Midbrain (tissue), 1 donor: ENCODE measurements at places on chromosomes 12 and 14.
A peak's percentile ranks its signal among the peaks of the same experiment; 100 is the strongest.

DNA sequence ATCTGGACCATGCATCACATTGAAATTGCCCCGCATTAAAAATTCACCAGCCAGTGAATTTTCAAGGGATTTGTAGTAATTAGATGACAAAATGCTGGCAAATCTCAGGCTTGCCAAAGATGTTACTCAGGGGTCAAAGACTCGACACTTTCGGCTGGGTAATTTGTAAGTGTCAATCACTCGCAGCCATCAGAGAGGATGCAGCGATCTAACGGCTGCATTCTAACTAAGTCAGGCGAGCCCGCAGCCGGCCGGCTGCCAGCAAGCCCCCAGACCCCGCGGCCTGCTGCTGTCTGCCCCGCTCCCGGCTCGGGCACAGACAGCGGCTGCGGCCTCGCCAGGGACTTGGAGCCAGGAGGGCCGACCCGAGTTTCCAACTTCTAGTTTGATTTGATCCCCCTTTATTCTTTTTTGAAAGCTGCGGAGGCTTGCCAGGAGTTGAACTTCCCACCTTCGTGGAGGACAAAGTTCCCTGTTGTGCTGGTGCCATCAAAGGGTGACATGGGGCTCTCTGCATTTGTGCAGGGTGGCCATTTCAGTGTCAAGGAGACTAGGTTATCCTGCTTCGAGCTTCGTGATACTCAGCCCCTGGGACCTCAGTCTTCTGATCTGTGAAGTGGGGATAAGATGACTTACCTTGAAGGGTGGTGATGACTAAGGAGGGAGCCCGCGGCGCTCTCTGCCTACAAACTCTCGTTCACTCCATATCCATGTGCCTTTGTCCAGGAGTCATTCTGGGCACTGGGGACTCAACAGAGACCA is 169.9 kb downstream of the RBM19 start:
- no peak for DNase-seq

- no peak for DNase-seq
These were observed 37.3 kb upstream of the TBPL2 start for GRCh38 chr14:55477680-55478079.

DNA sequence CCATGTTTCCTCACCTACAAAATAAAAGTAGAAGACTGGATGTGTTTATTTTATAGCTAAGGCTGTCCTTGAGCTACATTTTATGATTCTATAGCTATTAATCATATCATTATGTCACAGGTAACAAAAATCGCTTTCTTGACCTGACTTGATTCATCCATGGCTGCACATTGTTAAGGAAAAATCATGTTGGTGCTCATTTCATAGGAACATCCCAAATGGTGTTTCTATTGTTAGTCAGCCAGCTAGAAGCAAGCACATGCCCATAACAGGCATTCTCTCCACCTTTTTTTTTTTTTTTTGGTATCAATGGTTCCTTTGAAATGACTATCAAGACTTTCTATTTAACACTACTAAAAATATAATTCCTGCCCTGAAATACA is 45.3 kb upstream of the PTHLH start:
- no peak for DNase-seq

GRCh38 chr12:94730847-94731246 is 80.5 kb upstream of the TMCC3 start:
- no peak for DNase-seq

GRCh38 chr14:34051966-34052657 is 101.2 kb upstream of the EGLN3 start:
- DNase-seq, result no peak

GRCh38 chr12:47317175-47317915 is 237.6 kb upstream of the AMIGO2 start:
- DNase-seq, result no peak

DNA sequence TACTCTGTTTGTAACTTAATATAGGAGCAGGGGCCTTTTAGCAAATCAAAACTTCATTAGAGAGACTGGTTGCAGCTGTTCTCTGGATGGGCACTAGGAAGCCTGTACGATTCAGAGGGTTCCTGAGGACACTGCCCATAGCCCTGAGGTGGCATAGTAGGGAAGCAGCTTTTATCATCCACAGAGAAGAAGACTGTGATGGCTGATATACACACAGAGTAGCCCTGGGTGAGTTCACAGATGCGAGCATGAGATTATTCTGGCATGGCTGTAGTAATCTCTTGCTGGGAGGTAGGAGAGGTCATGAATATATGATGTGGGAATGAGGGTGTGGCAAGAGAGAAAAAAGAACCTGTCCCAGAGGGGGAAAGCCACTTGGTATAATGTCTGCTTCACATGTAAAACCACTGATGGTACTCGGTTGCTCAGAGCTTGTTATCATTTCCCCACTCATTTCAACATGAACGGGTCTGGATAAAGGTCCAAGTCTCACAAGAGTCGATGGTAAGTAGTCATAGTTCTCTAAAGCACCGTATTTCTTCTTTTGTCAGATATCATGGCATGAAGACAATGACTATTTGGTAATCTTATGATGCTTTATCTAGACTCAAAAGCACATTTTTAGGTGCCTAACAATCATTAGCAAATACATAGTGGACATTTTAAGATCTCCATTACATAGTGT is 52.0 kb downstream of the PEBP1 start:
- DNase-seq, result peak; percentile 34

GRCh38 chr14:22300646-22301045 is 288.4 kb downstream of the DAD1 start:
- DNase-seq, result no peak

DNA sequence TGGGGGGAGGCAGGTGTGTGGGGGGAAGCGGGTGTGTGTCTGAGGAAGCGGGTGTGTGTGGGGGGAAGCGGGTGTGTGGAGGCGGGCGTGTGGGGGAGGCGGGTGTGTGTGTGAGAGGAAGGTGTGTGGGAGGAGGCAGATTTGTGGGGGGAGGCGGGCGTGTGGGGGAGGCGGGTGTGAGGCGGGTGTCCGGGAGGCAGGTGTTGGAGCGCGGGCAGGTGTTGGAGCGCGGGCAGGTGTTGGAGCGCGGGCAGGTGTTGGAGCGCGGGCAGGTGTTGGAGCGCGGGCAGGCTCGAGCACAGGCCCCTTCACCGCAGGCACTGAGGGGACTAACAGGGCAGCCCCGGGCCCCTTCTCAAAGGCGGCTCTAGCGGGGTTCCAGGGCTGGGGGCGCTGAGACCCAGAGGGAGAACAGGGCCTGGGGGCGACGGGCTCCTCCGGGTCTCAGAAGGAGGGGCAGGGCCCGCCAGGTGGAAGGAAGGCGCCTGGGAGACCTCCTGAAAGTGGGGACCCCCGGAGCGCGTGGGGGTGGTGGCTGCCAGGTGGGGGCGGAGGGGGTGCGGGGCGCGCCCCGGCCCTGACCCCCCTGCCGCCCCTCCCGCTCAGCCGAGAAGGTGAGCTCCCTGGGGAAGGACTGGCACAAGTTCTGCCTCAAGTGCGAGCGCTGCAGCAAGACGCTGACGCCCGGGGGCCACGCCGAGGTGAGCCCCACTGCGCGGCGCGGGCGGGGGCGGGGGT is 3.2 kb downstream of the CRIP2 start:
- no peak for DNase-seq

GRCh38 chr14:99271221-99271941 is 616 bp downstream of the BCL11B start:
- DNase-seq, result no peak

DNA sequence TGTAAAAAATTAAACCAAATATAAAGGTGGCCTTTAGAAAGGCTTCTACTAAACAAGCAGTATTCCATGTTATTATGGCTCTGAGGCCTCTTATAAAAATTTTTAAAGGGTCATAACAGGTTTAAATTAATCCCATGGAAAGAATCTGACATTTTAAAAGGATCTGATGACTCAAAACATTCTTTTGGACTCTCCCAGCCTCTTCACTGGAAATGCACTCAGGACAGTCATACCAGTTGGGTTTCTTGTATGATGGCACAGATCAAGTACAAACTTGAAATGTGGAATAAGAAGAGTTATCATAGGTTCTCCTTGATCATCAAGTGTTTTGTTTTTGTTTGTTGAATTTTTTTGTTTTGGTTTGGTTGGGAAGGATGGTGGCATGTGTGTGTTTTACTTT is 50.8 kb downstream of the PPP2R5E start:
- DNase-seq, result no peak

GRCh38 chr12:118038137-118038536 is 21.6 kb downstream of the RFC5 start:
- DNase-seq, result no peak

- DNase-seq, result no peak
These were observed 76.4 kb upstream of the HOXC13 start for GRCh38 chr12:53862206-53862605.

- no peak for DNase-seq
These were observed 177.9 kb upstream of the PRMT8 start for GRCh38 chr12:3313066-3313465.

- no peak for DNase-seq
These were observed 4.9 kb downstream of the AMN start for GRCh38 chr14:102927346-102927877.

- peak; percentile 1 for DNase-seq
These were observed 48.5 kb upstream of the LIN7A start for GRCh38 chr12:80986224-80986623.

- no peak for DNase-seq
These were observed 109.8 kb downstream of the SMOC1 start for GRCh38 chr14:69988979-69989378.

GRCh38 chr12:20259786-20260185 is 108.6 kb upstream of the PDE3A start:
- DNase-seq, result no peak

DNA sequence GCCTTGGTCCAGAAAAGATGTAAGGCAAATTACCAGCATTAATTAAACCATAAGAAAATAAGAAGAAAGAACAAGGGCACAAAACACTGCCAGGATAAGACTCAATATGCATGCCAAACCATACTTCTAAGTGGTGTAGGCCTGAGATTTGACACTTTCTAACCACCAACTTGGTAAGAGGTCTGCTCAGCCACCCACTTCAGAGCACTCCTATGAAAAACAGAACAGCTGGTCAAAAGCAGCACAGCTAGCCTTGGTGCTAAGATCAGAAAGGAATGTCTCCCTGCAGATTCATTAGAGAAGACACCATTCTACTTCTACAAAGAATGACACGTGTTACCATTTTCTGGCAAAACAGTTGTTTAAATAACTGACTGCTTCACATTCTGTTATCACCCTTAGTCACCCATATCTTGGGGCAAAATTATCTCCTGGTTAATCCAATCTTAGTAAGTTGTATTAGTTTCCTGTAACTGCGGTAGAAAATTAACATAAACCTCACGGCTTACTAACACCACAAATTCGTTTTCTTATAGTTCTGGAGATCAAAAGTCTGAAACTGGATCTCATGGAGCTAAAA is 13.2 kb downstream of the RPS6KA5 start:
- no peak for DNase-seq

GRCh38 chr12:94815958-94816357 is 165.6 kb upstream of the TMCC3 start:
- no peak for DNase-seq

- no peak for DNase-seq
These were observed 39.0 kb downstream of the SLCO1B1 start for GRCh38 chr12:21169878-21170472.

- no peak for DNase-seq
These were observed 158.8 kb upstream of the NPAS3 start for GRCh38 chr14:32779840-32780239.

GRCh38 chr12:13465635-13466034 is 269.1 kb downstream of the EMP1 start:
- DNase-seq, result no peak

DNA sequence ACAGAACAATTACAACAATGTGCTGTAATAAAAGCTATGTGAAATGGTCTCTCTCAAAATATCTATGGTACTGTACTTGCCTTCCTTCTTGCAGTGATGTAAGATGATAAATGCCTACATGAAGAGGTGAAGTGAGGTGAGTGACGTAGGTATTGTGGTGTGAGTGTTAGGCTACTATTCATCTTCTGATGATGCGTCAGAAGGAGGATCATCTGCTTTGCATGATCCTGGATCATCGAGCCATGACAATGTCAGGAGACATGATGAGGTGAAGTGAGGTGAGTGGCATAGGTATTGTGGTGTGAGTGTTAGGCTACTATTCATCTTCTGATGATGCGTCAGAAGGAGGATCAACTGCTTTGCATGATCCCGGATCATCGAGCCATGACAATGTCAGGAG is 105.8 kb downstream of the KCNC2 start:
- no peak for DNase-seq

GRCh38 chr12:1697271-1697670 is 6.4 kb downstream of the ADIPOR2 start:
- DNase-seq, result no peak

GRCh38 chr14:69129264-69129880 is 23.5 kb downstream of the DCAF5 start:
- DNase-seq, result peak; percentile 87

DNA sequence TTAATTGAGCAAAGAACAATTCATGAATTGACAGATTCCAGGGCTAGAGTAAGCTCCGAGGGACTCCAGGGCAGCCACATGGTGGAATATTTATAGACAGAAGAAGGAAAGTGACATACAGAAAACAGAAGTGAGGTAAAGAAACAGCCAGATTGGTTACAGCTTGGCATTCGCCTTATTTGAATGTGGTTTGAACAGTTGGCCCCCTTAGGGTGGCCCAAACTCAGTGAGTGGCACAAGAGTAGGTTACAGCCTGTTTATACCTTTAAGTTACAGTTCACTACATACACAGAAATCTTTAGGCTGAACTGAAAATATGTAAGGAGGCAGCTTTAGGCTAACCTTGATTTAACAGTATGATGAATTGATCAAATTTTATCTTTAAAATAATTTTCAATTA is 174.5 kb upstream of the CNOT2 start:
- no peak for DNase-seq

DNA sequence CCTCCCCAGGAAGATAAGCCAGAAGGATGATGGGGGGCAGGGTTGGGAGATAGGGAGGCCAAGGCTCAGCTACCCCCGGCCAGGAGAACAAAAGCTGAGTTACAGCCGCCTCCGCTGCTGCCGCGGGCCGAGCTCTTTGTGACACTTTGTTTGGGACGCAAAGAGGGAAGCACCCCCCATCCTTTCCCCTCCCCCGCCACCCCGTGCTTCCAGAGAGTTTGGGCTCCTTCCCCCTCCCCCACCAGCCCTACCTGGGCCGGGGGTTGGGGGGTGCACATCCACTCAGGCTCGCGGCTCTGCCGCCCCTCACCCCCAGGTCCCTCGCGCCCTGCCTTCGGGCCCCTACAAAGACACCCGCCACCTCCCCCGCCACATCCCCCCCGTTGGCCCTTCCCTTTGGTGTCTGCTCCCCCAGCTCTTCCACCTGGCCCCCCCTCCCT is 799 bp downstream of the ZNF219 start:
- no peak for DNase-seq

GRCh38 chr12:2352203-2352602 is 299.4 kb downstream of the CACNA1C start:
- DNase-seq, result no peak

DNA sequence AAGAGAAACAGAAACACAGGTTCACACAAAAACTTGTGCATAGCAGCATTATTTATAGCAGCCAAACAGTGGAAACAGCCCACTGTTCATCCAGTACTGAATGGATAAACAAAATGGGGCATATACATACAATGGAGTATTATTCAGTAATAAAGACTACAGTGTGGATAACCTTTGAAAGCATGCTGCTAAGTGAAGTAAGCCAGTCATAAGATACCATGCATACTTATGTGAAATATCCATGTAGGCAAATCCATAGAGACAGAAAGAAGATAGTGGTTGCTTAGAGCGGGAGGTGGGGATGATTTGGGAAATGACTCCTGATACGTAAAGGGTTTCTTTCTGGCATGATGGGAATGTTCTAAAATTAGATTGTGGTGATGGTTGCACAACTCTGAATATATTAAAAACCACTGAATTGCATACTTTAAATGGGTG is 99.4 kb downstream of the CRADD start:
- peak; percentile 51 for DNase-seq

GRCh38 chr12:2110127-2110526 is 57.3 kb downstream of the CACNA1C start:
- DNase-seq, result no peak
